Activated CD4-positive, CD25-positive, alpha-beta regulatory T cell (primary cell): ENCODE measurements at places on chromosomes 16 and 17.
A peak's percentile ranks its signal among the peaks of the same experiment; 100 is the strongest.

DNA sequence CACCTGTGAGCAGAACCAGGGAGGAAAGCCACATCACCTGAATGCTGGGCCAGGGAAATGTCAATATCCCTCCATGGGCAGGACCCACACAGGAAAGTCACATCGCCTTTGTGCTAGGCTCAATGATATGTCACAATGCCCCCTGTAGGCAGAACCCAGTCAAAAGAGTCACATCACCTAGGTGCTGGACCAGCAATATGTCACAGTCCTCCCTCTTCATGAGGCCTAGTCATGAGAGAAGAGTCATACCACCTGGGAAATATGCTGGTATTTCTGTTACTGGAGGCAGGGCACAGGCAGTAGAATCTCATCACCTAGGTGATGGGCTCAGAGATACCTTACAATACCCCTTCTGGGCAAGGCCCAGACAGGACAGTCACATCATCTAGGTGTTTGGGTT is 1843.4 kb downstream of the TP53TG3F start:
- no peak for DNase-seq

- DNase-seq, result no peak
Measured at GRCh38 chr16:75614066-75614897, 8.8 kb downstream of the ADAT1 start.

- no peak for DNase-seq
Measured at GRCh38 chr17:4007346-4008081, 43.3 kb upstream of the ATP2A3 start.

GRCh38 chr17:71287071-71287823 is 833.6 kb upstream of the SOX9 start:
- no peak for DNase-seq

- no peak for DNase-seq
Measured at GRCh38 chr17:65558683-65559460, 2.6 kb downstream of the AXIN2 start.

GRCh38 chr17:72684405-72685020 is 408.0 kb downstream of the SLC39A11 start:
- no peak for DNase-seq

DNA sequence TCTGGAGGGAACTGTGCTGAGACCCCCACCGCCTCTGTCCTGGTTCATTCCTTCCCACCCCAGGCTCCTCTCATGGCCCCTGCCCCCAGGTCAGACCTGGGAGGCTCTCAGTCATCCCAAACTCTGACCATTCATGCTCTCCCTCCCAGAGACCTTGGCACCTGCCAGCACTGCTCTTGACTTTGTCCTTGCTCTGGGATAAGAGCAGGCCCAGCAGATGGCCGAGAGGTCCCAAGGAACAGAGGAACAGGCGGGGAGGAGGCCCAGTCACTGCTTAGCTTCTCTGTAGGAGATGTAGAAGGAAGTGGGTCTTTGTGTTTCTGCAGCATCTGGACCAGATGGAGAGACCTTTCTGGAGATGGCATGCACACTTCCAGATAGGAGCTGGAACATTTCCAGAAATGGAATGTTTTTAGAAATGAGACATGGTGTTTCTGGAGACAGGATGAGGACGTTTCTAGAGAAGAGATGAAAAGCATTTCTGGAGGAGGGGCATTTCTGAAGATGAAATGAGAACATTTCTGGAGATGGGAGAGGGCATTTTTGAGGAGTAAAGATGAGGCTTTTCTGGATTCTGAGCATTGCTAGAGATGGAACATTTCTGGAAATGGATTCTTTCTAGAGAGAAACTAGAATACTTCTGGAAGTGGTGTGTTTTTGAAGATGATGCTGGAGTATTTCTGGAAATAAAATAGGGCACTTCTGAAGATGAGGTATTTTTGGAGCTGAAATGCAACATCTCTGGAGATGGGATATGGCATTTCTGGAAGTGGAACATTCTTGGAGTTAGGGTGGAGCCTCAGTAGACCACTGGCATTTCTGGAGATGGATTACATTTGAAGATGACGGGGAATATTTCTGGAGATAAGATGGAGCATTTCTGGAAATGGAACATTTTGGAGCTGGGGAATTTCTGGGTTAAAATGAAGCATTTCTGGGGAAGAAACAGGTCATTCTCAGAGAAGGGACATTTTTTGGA is 55.2 kb downstream of the RAI1 start:
- no peak for DNase-seq

DNA sequence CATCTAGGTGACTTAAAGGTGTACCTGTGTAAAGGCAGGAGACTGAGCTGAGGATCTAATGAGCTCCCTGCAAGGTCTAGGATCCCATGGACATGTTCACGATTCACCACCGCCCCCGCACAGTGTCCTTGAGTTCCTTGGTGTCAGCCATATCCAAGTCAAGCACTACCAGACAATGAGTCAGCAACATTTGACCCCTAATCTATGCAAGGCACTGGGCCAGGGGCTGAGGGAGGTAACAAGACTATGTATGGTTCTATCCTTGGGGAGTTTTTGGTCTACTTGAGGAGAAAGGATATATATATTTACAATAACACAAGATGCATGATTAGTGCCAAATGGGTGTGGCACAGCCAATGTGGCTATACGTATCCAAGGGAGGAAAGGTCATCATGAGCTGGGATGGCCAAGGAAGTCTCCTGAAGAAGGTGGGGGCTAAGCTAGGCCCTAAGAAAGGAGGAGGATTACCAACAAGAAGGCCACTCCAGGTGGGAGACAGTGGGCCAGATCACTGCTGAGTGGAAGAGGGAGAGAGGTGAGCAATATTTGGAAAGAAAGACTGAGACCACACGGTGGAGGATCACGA is 35.0 kb downstream of the ITGB3 start:
- DNase-seq, result no peak

DNA sequence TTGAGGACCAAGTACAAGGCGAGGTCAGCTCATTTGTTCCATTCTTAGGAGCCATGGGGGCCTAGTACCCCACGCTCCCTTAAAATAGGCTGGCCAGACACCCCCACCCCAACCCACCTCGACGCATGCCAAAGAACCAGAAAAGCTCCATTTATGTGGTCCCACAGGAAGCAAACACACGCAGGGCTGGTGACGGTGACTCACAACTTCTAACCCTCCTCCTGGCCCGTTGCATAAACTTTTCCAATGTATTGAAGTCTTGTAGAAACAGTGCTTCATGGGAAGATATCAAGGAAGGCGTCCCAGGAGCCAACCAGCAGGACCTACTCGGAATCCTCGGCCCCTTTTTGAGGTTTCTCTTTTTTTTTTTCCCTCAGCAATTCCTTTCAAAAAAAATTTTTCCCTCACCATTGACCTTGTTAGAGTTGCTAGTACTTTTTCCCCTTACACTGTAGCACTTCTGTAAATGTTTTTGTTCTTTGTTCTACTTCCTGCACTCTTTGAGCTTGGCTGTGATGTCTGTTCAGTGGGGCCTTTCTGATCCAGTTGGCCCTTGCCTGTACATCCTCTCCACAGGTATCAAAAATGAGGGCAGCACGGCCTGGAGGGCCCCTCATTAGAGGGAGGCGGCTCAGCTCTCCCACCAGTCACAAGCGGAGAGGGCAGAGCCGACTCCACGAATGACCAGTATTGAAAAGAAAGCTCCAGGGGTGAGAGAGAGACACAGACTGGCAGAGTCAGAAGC is 208.3 kb downstream of the RGS9 start:
- DNase-seq, result no peak

GRCh38 chr16:16045296-16045695 is 95.9 kb downstream of the ABCC1 start:
- no peak for DNase-seq

DNA sequence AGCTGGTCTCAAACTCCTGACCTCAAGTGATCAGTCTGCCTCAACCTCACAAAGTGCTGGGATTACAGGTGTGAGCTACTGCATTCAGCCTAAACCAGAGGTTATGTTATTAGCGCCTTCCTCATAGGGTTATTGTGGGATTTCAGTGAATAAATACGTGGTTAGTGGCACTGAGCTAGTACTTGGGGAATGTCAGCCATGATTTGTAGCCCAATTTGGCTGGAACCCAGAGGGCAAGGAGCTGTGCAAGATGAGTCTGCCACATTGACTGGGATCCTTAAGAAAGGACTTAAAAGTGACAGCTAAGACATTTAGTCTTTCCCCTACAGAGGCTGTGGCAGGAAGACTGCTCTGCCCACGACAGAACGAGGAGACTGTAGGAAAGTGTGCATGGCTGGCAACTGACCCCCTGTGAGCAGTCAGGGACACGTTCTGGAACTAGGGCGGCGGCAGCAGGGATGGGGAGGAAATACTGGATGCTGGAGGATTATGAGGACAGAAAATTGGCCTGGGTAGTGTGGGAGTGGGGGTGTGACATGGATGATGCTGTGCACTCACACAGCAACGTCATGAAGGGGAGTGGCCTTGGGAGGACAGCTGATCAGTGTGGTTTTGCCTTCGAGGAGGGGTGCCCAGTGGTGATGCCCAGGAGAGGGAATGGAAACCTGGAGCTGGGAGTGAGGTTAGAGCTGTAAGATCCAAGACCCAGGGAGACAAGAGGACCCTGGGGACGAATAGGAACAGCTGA is 14.6 kb downstream of the ATP5PD start:
- DNase-seq, result peak; percentile 26

GRCh38 chr17:63837480-63837879 is 5.0 kb downstream of the SMARCD2 start:
- DNase-seq, result no peak

- DNase-seq, result no peak
Measured at GRCh38 chr16:57231821-57232350, 13.2 kb upstream of the ARL2BP start.

DNA sequence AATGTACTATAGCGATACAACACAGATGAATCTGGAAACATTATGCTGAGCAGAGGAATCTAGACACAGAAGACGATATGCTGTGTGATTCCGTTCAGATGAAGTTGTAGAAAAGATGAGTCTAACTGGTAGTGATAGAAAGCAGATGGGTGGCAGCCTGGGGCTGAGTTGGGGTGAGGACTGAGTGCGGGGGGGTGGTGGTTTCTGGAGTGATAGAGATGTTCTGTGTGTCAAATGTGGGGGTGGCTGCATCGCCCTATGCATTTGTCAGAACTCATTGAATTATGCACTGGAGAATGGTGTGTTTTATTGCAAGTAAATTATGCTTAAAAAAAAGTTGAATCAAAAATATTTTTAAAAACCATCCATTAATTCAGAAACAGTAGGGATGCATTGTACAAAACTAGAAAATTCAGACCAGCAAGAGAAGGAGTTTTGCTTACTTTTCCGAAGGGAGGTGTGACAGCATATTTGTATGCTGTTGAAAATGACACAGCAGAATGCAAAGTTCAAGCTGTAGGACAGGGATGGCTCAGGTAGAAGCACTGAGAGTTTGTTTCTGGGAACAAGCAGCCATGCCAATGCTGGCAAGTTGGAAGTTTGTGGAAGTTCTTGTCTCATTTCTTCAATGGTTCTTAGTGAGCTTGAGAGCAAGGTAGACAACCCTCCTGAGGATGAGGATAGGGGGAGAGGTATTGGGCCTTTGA is 13.0 kb upstream of the DRG2 start:
- no peak for DNase-seq

- DNase-seq, result no peak
Measured at GRCh38 chr16:54577651-54578128, 291.1 kb upstream of the IRX3 start.

GRCh38 chr17:67477687-67478086 is 100.6 kb downstream of the PITPNC1 start:
- no peak for DNase-seq

DNA sequence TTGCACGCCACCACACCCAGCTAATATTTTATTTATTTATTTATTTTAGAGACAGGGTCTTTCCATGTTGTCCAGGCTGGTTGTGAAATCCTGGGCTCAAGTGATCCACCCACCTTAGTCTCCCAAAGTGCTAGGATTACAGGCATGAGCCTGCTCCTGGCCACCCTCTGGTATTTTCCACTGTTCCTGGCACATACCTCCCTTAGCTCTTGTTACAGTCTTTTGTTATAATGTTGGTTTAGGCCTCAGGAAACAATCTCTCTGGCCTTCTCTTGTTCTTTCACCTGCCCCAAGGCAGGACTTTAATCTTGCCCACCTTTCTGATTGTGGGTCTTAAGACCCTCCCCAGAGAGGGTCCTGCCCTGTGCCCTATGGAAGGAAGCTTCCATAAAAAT is 3.6 kb upstream of the CYTH1 start:
- DNase-seq, result no peak

- DNase-seq, result no peak
Measured at GRCh38 chr17:59688496-59688895, 18.7 kb downstream of the PTRH2 start.

- no peak for DNase-seq
Measured at GRCh38 chr17:16466407-16466806, 25.6 kb downstream of the LRRC75A start.

- DNase-seq, result no peak
Measured at GRCh38 chr16:14109077-14109775, 38.1 kb downstream of the MRTFB start.

- no peak for DNase-seq
Measured at GRCh38 chr16:66267292-66268014, 99.0 kb upstream of the CDH5 start.
